ENCODE measurements at places on chromosomes 1 and 21.

DNA sequence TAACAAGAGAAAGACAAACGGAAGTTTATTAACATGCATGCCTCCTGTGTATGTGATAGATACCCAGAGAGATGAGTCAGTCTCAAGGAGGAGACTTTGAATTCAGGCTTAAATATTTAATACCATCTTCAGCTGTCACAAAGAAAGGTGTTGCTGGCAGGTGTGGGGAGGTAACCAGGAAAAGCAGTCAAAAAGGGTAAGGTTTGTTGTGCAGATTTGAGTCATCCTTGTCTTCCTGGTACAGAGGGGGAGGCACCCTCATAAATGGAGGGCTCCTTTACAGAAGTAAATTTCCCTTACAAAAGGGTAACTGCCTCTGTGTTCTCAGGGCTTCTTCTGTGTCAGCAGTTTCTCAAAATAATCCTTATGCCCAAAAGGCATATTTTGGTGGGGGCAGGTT lies 75.2 kb upstream of the B3GALT5 start:
- no peak for DNase-seq

DNA sequence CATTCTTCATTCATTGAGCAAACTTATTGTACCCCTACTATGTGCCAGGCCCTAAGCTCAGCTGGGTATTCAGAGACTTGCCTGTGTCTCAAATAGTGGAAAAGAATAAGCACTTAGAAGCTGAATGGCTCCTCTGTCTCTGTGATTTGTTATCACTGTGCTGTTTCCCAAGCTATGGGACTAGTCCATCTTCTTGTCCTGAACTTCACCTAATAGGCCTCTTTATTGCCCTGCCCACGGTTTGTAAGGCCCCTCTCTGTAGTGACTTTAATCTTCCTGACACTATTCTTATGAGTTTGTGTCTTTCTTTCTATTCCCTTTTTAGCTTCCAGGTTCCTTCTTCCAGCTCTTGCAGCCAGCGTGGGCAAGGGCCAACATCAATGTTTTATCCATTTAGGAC lies 85.4 kb upstream of the LPGAT1 start:
- no peak for DNase-seq

GRCh38 chr1:59819566-59820438 lies 5.1 kb downstream of the HOOK1 start:
- no peak for DNase-seq

DNA sequence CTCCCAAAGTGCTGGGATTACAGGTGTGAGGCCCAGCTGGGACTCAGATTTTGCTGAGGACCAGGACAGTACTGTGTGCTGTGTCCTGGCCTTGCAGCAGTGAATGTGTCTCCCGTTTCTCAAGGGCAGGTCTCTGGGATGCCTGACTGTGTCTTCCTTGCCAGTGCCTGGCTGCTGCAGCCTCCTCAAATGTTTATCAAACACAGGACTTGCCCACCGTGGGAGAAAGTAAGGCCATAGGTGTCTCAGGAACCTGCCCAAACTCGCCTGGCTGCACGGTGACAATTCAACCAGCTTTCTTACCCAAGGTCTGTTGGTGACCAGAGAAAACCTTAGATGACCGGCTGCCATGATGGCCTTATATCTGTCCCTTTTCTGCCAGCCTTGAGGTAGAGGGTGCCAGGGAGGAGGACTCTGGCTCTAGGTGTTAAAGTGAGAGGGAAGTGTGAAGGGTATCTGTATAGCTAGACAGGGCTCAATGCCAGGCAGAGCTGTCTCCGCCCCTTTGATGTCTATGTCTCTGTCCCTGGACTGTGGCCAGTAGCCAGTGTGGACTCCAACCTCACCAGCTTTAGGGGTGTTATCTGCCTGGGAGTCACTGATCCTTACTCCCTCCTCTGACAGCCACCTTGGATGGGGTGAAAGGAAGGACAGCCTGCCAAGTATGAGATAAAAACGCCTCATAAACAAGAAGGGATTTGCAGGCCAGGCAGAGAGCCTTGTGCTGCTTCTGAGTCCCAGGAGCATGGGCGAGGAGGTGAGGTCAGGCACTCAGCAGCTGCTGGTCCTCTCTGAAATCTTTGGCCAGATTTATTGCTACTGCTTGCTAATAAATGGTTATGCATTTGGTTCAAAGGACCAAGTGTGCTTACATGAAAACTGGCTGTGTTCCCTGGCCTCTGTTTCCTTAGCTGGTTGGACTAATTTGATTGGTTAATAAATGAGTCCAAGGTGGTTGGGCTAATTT lies 22.3 kb downstream of the IL6R start:
- DNase-seq = no peak

- peak; percentile 83 for DNase-seq
Measured at GRCh38 chr21:37257967-37258877, 8.9 kb downstream of the VPS26C start.

DNA sequence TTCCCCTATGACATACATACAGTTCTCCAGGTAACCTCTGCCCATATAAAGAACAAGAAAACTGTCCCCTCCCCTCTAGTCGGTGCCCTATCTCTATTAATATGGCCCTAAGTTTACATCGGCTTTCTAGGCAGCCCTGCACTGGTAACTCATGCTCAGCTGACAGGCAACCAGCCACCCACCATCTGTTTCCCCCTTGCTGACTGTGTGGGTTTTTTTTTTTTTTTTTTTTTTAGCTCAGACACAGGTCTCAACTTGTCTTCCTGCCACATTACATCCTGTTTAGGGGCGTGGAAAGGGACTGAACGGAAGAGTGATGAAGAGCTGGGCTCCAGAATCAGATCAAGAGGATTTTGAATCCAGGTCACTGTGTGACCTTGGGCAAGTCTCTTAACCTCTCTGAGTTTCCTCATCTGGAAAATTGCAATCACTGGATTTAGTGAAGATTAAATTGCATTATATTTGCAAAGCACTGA lies 14.0 kb downstream of the LAPTM5 start:
- DNase-seq = peak; percentile 76

- no peak for DNase-seq
Measured at GRCh38 chr1:185442050-185442449, 125.0 kb upstream of the IVNS1ABP start.

DNA sequence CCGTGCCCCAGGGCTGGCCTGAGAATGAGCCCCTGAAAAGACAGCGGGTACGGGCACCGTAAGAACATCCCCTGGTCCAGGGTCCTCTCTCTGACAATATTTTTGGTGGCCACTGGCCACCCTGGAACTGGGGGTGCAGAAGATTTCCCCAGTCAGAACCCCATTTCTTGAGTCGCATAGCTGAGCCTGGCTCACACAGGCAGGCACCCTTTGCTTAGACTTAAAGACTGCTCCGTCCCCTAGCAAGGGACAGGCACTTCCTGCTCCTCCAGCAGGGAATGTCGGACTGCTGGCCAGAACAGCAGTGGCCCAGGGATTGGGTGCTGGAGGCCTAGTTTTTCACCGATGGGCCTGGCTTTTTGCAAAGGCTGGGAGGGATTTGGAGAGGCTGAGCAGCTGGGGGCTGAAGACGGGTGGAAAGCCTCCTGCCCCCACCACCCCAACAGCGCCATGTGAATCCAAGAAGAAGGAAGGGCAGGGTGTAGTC lies 4.3 kb downstream of the OLIG2 start:
- no peak for DNase-seq

DNA sequence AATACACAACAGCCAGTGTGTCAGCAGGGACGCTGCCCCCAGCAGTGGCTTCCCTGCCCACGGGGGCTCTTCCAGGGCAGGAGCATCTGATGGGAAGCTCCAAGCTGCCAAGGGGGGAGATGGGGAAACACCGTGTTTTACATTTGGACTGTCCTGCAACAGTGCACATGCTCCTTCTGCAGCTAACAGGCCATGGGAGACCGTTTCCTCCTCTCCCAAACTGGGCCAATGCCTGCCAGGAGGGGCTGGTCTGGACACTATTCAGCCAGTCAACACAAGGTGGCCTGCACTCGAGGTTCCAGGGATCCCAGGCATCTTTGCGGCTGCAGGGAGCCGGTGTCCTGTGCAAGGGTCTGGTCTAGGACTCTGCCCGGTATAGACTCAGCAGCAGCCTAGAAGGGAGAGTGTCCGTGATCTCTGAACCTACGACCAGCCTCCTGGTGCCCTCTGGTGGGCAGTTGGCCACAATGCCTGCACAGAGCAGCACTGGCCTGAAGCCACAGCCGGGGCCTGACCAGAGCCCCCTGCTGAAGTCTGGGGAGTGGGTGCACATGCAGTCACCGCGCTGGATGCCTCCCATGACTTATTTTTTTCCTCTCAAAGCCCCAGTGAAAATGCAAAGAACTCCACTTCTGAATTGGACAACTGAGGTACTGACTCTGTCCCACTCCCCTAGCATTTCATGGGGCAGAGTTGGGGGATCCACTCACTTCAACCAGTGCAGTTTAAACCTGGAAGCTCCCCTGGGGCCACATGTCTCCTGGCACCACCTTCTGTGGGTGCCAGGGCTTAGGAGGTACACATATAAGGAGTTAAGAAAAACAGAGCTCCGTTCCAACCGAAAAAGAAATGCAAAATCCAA lies 33.3 kb downstream of the RCC2 start:
- DNase-seq = peak; percentile 22

GRCh38 chr1:230057681-230058565 lies 9.1 kb upstream of the GALNT2 start:
- DNase-seq = no peak

DNA sequence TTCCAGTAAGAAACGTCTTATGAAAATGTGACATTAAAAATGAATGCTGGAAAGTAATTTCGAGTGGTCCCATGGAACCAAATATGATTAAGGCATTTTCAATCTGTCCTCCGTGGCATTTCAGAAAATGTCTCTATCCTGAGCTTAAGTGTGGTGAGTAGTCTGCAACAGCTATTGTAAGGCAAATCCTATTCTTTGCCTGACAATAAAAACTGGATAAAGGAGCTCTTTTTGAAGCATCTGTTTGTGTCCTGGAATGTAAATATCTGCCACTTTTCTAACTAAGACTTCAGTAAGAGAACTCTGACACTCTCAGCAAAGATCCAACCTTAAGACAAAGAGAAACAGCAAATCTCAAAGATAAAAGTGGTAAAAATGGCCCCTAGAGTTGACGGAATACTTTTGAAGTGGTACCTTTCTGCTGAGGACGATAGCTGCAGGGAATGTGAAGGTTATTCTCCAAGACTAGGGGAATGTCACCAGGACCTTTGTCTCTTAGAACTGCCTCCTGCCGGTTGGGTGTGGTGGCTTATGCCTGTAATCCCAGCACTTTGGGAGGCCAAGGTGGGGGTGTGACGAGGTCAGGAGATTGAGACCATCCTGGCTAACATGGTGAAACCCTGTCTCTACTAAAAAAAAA lies 486.7 kb upstream of the ZP4 start:
- no peak for DNase-seq

- no peak for DNase-seq
Measured at GRCh38 chr1:70672442-70672888, 261.4 kb downstream of the CTH start.

DNA sequence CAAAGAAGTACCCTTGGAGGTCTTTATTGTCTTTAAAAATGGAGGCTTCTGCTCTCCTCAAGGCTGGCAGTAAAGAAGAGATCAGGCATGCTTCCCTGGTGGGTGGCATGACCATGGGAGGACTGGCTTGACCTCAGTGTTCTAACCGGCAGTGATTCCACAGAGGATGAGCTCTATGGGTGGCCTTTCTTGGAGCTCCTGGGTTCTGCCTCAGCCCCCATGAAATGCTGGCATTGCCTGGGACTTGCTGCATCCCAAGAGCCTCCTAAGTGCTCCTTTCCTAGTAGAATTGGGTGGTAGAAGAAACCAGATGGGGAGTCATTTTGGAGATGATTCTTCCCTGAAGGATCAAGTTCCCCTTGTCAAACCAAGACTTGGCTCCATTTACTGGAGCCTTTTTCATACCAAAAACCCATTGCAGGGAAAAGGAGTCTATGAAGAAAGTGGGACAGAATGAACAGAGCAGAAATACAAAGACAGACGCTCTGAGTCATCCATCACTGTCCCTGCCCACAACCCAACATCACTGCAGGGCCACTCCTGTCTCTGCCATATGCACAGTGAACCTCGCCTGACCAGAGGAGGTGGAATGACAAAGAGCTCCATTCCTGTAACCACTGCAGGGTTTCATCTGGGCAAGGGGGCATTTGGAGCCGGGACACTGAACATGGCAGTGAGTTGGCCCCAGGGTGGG lies 42.4 kb downstream of the RIMS3 start:
- no peak for DNase-seq

GRCh38 chr1:222370081-222370912 lies 177.6 kb downstream of the HHIPL2 start:
- no peak for DNase-seq

- no peak for DNase-seq
Measured at GRCh38 chr1:6248161-6248776, 4.3 kb downstream of the HES3 start.

GRCh38 chr1:7384679-7385078 lies 386.4 kb upstream of the VAMP3 start:
- no peak for DNase-seq

- no peak for DNase-seq
Measured at GRCh38 chr1:186022184-186022583, 288.0 kb downstream of the HMCN1 start.

GRCh38 chr1:111320066-111320879 lies 29.6 kb downstream of the CHIA start:
- no peak for DNase-seq

DNA sequence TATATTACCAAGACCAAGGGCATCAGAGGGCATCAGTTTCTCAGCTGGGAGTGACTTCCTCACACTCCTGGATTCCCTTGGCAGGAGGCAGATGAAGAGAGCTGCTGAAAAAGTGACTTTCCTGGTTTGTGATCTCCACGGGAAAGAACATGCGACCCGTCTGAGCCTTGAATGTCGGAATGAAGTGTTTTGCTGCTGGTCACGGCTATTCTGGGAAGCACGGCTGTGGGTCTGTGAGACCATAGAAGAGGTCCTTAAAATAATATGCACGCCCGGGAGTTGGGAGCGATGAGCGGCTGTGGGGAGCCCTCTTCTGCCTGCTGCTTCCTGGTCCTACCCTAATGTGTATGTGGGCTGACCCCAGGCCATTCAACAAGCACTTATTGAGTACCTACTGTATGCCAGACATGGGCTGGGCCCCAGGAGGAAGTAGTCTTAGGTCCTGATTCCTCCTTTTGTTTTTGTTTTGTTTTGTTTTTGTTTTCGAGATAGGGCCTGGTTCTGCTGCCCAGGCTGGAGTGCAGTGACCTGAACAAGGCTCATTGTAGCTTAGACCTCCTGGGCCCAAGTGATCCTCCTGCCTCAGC lies 13.2 kb upstream of the UMODL1 start:
- no peak for DNase-seq

DNA sequence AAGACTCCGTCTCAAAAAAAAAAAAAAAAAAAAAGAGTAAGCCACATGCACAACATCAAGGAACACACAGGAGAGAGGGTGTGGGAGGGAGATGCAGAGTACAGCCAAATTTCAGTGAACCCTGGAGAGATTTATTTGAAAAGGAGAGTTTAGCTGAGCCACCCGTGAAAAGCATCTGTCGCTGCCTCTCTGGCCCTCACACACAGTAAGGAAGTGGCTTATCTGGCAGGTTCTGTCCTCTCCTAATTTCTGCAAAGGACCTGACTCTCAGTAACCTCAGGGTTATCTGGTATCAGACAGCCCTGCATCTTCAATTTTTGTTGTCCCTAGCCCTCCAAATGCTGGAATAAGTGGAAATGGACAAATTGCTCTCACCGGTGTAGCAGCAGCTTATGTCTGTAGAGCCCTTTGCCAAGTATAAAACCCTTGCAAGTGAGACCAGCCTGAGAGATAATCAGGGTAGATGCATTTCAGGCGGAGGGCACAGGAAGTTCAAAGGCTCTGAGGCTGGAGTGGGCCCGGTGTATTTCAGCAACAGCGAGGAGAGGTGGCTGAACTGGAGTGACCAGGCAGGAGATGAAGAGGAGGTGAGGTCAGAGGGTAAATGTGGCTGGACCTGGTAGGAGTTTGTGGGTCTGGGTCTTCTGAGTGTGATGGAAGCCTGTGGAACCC lies 16.7 kb upstream of the IL10RB start:
- DNase-seq = no peak

GRCh38 chr1:24860841-24861240 lies 69.2 kb downstream of the RUNX3 start:
- no peak for DNase-seq

Data from activated CD4-positive, alpha-beta T cell treated with anti-CD3 and anti-CD28 coated beads for 4 hours (primary cell).